CD4-positive, alpha-beta T cell treated with Interleukin-6 for 4 hours (primary cell): ENCODE measurements at places on chromosomes 2 and 18.

GRCh38 chr2:24007693-24008092 lies 2.2 kb upstream of the MFSD2B start:
- no peak for DNase-seq

GRCh38 chr2:147659051-147659450 lies 185.8 kb upstream of the ACVR2A start:
- DNase-seq: no peak

DNA sequence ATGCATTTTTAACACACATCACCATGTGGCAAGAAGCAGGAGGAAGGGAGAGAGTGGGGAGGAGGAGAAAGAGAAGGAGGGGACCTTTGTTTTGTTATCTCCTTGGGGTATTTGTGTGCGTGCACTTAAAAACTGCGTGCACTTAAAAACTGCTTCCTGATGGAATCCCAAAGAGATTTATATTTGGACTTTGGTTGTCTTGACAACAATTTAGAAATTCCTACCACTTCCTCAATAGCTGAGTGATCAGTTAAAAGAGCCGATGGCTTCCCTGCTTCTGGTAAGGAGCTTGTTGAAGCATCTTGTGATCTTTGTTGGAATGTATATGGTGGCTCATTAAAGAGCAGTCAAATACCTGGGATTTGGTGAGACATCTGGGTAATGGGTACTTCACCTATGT lies 4.5 kb downstream of the RAB31 start:
- DNase-seq: no peak

GRCh38 chr2:207073801-207074678 lies 91.7 kb downstream of the KLF7 start:
- DNase-seq: peak; percentile 27

DNA sequence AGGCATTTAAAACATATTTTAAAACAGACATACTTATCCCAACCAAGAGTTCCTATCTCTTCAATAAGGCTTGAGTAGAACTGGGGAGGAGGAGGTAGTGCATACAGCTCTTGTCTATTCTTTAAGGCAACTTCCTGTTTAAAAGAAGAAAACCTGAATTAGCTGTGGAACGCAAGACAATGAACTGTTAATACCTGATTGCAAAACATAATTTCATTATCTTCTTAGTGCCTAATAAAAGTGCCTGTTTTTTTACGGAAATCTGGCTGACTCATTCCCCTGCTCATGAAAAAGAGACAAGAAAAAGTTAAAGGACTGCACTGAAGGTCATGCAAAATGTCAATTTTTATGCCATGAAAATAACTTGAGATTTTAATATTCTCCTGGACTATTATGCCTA lies 19.2 kb downstream of the FANCL start:
- no peak for DNase-seq

GRCh38 chr2:68121873-68122679 lies 35.6 kb upstream of the PNO1 start:
- DNase-seq: peak; percentile 83

DNA sequence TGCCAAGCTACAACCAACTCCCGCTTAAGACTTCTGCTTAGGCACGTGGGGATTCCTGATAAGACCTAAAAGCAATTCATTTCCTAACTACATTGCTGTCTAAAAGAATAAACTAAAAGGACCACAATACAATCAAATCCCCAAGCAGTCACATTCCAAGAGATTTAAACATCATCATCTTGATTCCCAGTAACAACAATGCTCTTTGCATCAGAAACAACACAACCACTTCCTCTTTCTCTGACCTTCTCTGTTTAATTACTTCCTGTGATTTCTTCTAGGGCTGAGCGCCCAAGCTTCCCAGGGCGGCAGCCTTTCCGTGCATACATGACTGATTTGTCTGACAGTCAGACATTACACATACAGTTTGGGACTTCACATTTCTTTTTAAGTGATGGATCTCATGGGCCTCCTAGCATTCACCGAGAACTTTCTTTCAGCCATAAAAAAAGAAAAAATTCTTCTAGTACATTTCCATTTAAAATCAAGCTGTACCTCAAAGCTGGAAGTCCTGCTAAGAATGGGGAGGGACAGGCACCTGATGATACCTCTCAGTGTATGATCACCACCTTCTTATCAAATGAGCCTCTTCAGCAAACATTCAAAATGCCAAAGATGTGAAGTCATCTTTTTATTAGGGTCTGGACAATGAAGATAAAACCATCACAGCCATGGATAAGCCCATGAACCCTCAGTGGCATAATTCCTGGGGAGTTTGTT lies 11.5 kb downstream of the SPRED2 start:
- peak; percentile 19 for DNase-seq

- no peak for DNase-seq
Observed at GRCh38 chr2:142989273-142990204, 112.1 kb downstream of the KYNU start.

DNA sequence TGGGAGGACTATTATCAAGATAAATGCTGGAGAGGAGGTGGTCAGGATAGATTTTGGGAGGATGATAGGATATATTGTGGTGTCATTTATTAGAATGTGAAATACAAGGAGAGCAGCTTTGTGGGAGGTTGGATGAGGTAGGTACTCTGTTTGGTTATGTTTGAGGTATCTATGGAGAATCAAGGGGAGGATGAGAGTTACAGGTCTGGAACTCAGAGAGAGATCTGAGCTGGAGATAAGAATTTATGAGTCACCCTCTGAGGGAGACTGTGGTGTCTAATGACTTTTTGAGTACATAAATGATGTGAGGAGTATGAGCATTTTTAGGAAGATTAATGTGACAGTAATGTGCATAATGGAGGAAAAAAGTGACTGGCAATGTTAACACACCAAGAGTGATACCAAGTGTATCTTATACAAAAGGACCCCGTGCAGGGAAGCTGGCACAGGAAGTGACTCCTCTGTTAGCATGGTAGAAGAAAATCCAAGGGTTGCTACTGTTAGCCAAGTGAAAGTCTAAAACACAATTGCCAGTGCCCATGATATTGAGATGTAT lies 48.2 kb downstream of the CRIM1 start:
- no peak for DNase-seq

DNA sequence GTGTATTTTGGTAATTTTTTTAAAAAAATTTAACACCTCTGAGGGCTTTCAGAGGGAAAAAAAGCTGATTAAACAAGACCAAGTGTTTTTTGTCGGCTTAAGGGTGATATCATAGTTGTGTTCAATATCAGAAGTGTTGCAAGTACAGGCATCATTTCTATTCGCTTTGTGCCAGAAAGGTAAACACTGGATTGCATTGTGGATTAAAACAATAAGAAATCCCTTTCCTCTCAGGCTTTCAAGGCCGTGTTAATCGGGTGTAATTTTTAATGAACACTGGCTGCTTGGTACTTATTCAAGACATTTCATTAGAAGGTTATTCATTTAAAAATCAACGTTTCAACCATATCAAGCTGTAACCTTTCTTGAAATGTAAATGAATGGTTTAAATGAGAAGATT lies 18.3 kb downstream of the FIGN start:
- no peak for DNase-seq

- no peak for DNase-seq
Observed at GRCh38 chr2:13000664-13001363, 284.1 kb downstream of the TRIB2 start.

DNA sequence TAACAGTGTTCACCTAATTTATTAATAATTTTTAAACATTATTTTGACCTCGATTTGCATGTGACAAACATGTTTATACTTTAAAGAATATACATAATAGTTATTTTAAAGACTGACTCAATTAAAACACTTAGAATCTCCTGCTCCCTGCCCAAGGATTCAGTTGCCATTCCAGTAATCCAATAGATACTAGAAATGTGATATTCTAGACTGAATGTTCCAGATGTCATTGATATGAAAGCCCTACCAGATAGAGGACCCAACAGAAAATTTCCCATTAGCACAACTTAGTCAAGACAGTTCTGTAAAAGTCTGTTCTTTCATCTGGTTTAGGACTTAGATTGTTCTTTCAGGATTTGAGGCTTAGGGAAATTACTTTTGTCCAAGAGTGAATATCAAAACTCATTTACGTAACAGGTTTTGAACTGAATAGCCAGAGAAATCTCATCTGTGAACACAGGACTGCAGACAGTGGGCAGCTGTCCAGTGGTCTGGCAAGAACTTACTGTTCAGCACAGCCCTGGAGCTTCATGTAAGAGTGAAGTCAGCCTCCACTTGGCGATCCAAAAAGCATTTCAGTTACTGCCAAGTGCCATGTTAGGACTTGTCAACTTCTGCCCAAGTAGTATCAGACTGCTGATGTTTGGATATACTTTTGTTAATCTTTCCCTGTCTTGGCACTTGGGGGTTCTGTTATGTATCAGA lies 77.5 kb downstream of the OSBPL6 start:
- DNase-seq: no peak

DNA sequence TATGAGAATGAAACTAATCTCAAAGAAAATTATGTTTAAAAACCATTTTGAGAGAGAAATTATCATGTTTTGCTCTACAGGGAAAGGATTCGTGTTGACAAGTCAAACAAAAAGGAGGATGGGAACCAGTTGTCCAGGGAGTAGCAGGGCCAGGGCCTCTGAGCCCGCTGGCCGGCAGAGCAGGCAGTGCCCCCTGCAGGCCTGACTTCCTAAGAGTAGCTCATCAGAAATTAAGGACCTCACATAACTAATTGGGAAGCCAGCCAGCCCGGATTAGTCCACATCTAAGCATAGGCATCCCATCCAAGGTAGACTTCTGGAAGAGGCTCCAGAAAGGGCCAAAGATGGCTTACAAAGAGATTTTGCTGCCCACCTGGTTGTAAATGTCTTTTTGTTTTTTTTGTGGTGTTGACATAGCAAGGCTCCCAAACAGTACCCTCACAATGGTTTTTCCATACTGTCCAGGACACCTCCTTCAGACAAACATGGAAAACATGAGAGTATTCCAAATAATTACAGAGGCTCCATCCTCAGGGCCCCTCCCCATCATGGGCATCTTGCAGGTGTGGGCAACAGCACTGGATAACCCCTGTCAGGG lies 241.2 kb upstream of the TANK start:
- DNase-seq: peak; percentile 42

GRCh38 chr2:195899226-195899625 lies 169.4 kb downstream of the DNAH7 start:
- no peak for DNase-seq

- no peak for DNase-seq
Observed at GRCh38 chr2:83686863-83687262, 772.2 kb downstream of the SUCLG1 start.

DNA sequence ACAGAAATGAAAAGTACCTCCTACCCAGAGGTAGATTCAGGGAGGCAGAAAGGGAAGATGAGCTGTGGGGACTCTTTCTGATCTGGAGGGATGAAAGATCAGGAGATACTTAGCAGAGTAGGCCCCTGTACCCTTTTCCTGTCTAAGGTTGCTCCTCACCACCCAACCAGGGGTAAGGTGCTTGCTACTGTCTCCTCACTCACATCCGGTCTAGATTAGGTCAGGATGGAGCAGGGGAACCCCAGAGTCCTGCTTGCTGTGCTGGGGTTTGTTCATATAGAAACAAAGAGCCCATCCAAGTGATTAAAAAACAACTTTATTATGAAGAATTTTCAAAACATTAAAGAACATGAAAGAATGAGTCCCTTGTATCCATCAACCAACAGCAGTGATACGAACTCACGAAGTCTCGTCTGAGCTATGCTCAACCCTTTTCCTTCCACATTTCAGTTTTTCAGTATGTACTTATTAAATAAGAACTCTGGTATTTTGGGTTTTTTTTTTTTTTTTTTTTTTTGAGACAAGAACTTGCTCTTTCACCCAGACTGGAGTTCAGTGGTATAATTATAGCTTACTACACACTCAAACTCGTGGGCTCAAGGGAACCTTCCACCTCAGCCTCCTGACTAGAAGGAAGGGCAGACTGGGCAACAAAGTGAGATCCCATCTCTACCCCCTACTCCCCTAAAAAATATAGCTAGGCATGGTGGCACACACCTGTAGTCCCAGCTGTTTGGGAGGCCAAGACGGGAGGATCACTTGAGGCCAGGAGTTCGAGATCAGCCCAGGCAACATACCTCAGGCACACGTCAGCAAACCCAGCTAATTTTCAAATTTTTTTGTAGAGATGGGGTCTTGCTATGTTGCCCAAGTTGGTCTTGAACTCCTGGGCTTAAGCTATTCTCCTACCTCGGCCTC lies 28.5 kb upstream of the MCFD2 start:
- peak; percentile 65 for DNase-seq

GRCh38 chr2:187857826-187858225 lies 303.6 kb upstream of the TFPI start:
- DNase-seq: no peak

DNA sequence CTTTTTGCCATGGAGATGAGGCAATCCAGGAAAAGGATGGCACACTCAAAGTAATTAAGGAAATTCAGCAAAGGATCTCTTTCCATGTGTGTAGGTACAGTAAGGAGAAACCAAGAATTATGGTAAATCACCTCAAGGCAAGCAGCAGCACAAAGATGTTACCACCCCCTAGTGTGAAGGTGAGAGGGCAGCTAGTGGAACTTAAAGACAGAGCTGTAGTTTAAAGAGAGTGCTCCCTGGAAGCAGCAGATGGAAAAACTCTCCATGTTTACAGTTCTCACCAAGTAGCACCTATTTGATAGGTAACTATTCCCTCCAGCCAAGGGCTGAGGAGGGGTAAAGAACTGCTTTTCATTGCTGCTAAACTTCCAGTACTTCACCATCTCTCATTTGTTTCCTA lies 860.4 kb upstream of the CRIM1 start:
- no peak for DNase-seq

DNA sequence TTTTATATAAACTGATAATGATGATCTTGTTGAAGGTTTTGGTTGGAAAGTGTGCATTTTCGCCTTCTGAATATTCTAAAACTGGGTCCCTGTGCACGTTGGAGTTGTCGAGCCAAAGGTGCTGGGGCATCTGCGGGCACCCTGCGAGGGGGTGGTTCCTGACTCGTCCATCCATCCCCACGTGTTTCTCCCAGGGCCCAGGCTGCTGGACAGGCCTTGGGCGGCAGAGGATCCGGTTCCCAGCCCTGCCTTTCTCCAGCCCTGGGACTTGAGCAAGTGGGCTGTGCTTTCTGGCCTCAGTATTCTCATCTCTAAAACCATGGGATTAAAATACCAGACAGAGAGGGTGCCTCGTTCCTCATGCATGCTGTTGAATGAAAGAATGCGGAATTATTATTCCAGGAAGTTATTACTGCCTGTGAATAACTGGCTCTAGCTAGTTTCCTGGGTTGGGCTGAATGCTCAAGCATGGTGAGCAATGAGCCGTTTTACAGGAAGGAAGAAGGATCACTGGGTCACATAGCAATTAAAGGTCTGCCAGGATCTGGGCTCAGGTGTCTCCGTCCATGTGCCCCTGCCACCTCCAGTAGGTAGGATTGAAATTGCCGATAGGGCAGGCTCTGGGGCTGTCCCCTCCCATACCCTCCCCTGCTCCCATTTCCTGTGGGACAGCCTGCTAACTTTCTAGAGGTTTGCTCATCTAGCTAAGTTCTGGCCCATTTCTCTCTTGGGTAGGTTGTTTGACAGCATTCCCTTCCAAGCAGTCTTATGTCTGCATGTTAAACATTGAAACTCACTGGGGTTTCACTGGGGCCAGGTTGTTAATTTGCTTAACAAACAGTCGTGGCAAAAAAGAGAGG lies 77.2 kb upstream of the HS6ST1 start:
- no peak for DNase-seq

DNA sequence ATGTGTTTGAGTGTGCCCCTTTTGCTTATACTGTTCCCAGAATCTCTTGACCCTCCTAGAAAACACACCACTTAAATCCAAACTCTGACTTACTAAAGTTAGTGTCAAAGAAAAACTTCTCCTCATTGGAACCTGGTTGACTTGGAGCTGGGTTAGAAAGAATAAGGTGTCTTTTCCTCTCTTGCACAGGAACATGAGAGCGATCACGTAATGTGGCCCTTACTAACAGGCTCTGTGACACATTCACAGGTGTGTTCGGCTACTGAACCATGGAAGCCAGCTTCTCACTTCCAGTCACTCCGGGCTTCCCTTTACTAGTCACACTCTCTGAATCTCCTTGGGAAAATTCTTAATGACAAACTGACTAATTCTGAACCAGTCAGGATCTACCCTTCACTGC lies 5.4 kb upstream of the POU3F3 start:
- DNase-seq: no peak
